Stimulated activated CD4-positive, alpha-beta T cell treated with anti-CD3 and anti-CD28 coated beads, Interleukin-1b, Interleukin-23, amount 100 ng/mL, for 48 hours (primary cell): ENCODE measurements at places on chromosomes 13 and 19.

DNA sequence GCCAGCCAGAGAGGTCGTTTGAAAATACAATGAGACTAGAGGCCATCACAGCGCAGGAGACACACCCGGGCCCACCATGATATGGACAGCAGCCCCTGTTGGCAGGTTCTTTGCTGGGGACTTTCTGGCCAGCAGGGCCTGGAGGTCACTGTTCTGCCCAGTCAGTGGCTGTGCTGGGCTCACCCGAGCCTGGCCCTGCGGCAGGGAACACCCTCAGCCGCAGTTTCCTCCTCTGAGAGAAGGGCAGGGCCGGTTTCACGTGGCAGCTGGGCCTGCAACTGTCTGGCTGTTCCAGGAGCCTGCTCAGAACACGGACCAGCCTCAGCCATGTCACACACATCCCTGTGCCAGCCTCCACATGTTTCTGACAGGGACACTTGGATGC is 39.4 kb downstream of the ADPRHL1 start:
- no peak for DNase-seq

- no peak for DNase-seq
These were observed 302.4 kb downstream of the DCT start for GRCh38 chr13:94177041-94177440.

DNA sequence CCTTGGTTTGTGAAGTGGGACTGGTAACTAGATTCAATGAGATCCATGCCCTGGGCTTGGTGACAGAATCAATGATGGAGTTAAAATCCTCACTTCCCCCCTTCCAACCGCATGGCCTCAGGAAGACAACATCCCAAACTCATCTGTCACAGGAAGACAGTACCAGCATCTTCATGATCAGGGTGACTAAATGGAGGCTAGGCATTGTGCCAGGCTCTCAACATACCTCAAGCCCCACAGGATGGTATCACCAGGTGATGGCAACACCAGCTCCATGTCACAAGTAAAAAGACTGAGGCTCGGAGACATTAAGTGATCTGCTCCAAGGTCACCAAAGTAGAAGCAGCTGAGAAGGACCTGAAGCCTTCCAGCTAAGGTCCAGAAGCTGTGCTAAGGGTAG is 14.2 kb downstream of the MED26 start:
- DNase-seq, result no peak

DNA sequence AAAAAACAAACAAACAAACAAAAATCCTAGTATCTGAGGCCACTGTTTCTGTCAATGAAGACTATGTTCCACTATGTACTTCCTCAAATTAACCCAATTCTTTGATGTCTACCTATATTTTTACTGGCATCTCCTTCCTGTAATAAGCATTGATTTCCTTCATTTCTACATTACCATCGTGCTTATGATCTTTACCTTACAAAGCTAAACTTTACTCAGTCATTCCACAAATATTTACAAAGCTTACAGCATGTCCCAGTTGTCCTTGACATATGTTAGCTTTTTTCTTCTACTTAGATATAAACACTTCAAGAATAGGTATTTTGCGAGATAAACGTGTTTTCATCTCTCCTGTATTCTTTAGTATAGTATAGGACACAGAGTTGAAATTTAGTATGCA is 1090.9 kb downstream of the PCDH9 start:
- DNase-seq, result no peak

GRCh38 chr19:15498910-15499309 is 9.4 kb upstream of the CYP4F22 start:
- no peak for DNase-seq

DNA sequence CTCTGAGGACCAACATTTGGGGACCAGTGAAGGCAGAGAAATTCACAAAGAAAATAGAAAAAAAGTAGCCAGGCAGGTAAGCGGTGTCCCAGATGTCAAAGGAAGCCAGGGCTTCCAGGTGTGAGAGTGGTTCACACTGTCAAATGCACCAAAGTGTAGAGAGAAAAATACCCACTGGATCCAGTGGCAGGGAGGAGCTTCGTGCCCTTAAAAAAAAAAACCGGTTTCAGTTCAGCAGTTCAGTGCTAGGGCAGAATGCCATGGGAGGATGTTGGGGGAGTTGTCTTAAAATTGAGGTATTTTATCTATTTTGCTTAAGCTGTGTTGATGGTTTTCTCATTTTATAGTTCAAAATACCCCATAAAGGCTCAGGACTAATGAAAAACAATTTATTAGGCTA is 47.8 kb upstream of the C1QTNF9 start:
- DNase-seq, result no peak

DNA sequence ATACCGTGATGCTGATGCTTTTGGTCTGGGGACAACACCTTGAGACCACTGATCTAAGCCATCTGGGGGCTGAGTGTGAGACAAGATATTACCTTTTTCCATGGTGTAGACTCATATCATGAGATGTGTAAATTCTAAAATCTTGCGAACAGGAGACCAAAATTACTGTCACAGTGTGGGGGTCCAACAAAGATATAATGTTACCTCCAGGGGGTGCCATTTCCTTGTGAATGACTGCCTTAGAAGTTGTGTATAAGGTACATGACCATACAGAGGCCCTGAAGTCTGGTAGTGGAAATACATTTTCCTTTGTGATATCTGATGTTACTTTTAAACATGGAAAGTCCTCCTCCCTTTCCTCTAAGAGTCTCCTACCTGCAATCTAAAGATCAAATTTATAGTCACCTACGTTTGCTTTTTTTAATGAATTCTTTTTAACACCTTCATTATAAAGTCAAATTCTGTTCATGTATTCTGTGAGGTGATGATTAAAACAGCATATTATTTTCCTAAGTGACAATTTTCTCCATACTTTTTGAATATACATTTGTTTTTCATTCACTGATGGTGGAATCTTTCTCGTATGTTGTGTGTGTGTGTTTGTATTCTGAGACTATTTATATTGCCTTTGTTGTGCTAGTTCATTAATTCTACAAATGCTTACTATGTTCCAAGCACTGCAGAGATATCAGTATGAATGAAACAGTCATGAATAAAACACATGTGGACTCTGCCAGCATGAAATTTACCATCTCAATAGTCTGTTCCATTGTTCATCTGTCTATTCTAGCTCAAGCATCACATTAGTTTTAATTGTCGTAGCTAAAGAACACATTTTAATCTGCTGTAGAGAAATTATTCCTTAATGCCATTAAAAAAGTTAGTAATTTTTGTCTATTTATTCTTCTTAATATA is 113.7 kb downstream of the RFC3 start:
- no peak for DNase-seq

- DNase-seq, result no peak
These were observed 33.3 kb downstream of the TMEM255B start for GRCh38 chr13:113792236-113792770.

DNA sequence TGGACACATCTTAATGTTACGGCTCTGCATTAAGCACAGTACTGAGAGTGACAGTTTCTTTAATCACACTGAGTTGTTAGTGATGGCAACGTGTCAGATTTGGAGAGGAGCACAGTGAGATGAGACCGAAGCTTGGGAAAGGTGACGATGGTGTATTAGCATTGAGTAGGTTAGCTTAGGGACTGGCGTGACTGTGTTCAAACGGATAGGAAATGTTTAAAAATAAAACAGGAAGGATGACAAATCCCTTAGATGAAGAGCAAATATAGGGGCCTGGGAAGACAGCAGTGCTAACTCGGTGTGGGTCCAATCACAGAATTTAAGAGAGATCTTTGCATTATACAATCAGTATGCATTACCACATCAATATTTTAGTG is 384.3 kb downstream of the HS6ST3 start:
- DNase-seq, result no peak

DNA sequence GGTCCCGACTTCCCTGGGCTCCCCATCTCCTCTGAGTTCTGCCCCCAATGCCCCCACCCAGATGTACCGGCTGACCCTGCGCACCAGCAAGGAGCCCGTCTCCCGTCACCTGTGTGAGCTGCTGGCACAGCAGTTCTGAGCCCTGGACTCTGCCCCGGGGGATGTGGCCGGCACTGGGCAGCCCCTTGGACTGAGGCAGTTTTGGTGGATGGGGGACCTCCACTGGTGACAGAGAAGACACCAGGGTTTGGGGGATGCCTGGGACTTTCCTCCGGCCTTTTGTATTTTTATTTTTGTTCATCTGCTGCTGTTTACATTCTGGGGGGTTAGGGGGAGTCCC is 6.5 kb downstream of the FUZ start:
- no peak for DNase-seq

GRCh38 chr13:57874530-57874929 is 243.0 kb downstream of the PCDH17 start:
- no peak for DNase-seq

DNA sequence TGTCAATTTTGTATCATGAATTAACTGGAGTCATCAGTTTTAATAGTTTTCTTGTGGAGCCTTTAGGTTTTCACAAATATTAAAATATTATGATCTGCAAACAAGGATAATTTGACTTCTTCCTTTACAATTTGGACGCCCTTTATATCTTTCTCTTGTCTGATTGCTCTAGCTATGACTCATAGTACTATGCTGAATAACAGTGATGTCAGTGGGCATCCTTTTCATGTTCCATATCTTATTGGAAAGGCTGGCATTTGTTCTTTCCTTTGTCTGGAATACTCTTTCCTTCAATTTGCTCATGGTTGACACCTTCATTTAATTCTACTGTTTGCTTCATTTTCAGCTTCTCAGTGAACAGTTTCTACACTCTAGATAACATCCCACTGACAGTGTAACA is 1129.3 kb downstream of the SLITRK5 start:
- DNase-seq, result no peak

- DNase-seq, result no peak
These were observed 56.5 kb downstream of the TDRD3 start for GRCh38 chr13:60453490-60453889.

DNA sequence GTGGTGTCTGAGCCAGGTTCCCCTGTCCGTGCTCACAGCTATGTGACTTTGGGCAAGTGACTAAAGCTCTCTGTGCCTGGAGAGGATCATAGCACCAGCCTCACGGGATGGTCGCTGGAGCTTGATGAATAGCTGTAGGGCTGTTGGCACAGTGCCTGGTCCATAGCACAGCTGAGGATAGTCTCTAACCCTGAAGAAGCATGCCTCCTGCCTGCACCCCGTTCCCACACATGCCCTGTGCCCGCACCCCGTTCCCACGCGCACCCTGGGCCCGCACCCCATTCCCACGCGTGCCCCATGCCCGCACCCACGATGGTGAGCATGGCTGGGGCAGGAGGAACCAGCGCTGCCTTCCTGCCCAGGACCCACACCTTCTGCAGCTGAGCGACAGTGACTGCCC is 63.7 kb upstream of the F7 start:
- no peak for DNase-seq

GRCh38 chr13:59710996-59711701 is 452.6 kb downstream of the DIAPH3 start:
- no peak for DNase-seq

GRCh38 chr19:46861691-46862502 is 1.1 kb downstream of the ARHGAP35 start:
- DNase-seq, result no peak

DNA sequence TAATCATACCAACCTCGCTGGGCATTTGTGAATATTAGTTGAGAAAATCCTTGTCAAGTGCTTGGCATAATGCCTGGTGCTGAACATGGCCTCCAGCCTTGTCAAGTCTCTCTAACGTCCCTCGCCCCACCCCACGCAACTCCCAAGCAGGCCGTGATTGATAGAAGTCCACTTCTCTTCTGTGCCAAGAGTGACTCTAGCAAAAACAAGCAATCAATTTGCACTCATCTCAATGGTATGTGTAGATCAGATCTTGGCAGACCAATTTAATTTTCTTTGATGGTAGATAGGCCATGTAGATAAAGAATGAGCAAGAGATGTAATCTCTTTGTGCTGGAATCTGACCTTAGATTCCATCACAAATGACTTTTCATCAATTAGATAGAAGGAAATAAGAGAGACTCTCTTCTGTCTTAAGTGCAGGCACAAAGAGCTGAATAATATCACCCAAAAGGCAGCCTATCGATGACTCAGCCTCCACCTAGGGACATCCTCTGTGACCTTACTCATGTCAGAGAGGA is 31.0 kb upstream of the KATNAL1 start:
- no peak for DNase-seq

DNA sequence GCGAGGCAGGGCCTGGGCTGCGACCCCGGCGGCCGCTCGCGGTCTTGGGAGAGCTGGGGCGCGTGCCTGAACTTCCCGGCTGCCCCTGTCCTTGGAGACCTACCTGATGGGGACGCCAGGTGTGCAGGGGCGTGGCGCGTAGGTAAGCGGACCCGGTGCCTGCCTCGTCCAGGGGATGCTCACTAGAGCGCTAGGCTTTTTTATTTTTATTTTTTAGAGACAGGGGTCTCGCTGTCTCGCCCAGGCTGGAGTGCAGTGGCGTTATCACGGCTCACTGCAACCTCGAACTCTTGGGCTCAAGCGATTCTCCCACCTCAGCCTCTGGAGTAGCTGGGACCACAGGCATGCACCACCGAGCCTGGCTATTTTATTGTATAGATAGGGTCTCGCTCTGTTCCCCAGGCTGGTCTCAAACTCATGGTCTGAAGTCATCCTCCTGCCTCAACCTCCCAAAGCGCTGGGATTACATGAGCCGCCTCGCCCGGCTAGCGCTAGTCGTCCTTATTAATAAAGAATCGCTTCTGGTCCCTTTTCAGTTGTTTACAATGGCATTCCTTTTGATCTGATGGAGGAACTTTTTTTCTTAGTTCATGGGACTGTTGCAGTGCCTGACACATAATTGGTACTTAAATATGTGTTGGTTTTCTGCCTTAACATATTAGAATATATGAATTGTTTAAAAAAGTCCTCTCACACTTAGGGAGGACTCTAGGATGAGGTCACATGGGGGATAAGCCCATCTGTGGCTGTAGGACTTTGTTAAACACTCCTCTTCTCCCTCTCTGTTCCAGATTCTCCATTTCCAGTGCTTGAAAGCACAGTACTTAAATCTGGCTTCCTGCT is 812 bp downstream of the DPY19L3 start:
- DNase-seq, result no peak

DNA sequence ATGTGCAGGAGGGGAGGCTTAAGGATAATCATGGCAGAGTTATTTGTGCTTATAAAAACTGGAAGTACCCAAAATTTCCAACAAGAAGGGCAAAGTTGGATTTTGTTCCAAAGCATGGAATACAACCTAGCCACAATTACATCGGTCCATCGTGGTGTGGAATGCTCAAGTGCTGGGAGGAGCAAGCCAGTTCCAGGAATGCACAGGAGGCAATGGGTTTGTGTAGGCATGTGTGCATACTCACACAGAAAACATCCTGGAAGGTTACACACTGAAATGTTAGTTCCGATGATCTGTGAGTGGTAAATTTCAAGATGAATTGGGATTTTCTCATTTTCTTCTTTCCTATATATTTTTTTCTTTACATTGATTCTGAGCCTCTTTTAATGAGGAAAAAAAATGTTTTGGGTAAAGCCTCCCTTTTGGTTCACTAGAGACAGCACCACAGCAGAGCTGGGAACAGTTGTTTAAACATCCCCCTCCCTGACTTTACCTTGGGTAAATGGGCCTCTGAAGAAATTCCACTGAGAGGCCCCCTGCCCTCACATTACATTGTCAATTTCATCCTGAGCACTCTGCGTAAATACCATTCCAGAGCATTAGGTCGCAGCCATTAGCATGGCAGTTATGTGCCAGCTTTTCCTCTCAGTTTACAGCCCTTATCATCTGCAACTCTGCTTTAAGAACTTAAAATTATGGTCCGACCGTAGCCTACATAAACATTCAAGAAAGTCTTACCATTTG is 122.0 kb downstream of the UQCRFS1 start:
- no peak for DNase-seq
